ENCODE measurements at places on chromosomes 4 and X.

DNA sequence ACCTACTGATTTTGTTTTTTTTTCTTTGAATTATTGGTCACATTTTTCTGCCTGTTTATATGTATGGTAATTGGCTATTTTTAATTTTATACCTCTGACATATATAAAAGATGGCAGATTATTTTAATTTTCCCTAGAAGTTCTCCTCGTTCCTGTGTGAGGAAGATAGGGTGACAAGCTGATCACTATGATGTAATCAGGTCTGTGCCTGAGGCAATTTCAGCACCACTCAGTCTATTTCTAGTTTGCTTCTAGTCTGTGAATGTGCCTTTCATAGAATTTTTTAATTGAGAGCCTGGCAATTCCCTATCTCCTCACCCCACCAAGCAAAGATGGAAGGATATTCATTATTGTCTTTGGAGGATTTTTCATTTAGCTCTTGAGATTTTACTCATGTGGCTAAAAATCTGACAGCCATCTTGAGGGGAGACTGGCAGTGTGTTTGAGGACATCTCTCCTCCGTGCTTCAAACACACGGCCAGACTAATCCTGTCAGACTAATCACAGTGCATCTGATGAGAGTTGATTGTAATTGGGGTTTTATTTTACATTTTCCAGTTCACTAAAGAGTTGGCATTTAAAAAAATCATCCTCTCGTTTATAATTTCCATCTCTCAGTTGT lies 500.3 kb downstream of the TRIML1 start:
- DNase-seq = peak; percentile 9

DNA sequence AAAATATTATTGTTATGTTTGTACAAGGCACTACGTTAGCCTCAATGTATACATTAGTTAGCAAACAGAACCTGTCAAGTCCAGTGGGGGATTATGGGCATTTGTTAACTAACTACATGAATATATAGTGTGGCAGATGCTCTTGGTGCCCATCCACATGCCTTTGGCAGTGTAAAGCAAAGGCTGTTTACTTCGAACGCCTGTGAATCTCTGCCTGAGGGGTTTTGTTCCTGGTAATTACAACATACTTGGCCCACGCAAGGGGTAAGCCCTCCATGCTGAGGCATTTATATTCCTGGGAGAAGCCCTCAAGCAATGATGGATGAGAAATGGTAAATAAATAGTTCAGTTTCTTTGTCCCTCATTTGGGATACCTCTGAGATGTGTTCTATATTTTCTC lies 119.7 kb downstream of the IL1RAPL1 start:
- DNase-seq = no peak

- no peak for DNase-seq
Observed at GRCh38 chr4:153747406-153747955, 12.3 kb downstream of the RNF175 start.

DNA sequence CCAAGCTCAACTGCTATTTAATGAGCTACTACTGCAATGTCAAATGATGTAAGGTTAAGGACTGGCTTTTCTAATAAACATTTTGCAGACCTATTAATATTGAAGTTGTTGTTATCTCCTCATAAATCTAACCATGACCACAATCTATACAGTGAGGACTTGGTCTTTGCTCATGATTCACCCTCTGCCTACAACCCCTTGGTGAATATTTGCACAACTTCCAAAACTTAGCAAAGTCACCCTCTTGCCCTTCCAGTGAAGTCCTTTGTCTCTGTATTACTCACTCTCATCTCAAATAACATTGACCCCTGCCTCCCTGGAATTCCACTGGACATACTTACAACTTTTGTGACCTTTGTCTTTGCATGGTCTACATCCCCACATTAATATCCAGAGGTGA lies 204.5 kb downstream of the KCNIP4 start:
- DNase-seq = peak; percentile 22

- no peak for DNase-seq
Observed at GRCh38 chr4:123312951-123313592, 83.5 kb upstream of the SPRY1 start.

DNA sequence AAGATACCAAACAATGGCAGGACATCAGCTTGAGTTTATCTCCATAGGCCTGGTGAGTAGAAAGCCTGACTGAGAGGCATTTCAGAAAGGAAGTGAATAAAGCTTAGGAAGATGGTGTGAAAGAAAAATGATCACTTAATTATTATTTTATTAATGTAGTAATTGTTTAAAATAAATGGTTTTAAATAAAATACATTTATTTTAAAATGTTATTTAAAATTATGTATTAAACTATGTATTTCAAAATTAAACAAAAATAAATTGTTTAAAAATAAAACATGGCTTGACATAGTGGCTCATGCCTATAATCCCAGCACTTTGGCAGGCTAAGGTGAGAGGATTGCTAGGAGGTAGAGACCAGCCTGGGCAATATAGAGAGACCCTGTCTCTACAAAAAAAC lies 145.8 kb downstream of the IL15 start:
- no peak for DNase-seq

DNA sequence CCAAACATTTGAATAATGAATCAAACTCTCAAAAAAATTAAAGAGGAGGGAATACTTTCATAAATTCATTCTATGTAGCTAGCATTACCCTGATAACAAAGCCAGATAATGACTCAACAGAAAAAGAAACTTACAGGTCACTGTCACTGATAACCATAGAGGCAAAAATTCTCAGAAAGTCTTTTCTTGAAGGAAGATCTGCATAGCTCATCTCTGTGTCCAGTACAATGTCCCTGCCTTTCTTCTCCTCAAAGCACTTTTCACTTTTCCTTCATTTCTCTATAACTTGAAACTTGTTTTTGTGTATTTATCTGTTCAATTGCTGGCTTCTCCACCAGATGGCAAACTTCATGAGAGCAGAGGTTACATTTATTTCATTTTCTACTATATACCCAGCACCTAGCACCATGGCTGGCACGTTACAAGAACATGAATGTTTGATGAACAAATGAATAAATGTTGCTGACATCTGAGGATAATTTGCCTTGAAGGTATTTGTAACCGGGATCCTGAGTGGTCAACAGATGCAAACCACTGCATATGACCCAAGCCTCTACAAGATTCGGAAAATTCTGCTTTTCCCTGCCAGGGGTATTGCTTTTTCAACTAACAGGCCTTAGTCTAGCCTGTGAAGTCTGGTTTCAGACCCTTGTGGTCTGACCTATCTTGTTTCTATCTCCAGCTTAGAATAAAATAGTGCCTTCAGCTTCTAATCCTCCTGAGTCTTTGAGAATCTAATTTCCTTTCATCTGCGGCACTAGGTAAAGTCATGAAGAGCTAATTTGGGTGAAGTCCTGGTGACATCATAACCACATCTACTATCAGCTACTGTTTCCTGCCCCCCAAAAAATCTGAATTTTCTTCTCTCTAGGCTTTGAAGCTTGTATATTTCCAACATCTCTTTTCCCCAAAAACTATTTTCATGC lies 52.5 kb upstream of the ANTXR2 start:
- DNase-seq = peak; percentile 74

DNA sequence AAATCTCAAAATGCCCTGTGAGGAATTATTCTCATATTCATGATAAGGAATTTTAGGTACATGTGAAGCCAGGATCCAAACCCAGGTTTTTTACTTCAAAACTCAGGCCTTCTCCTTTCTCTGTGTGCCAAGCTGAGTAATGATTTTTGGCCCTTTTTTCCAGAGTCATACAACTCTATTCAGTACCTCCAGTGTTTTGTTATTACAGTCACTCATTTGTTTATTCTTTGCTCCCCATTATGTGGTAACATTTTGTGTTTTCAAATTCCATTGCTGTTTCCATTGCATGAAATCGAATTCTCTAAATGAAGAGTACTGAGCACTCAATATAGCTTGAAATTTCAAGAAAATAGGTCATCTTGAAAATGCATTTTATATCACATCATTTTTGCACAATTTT lies 315.4 kb downstream of the NR3C2 start:
- DNase-seq = no peak

- DNase-seq = no peak
Observed at GRCh38 chrX:55119271-55119670, 30.5 kb downstream of the PAGE2 start.

DNA sequence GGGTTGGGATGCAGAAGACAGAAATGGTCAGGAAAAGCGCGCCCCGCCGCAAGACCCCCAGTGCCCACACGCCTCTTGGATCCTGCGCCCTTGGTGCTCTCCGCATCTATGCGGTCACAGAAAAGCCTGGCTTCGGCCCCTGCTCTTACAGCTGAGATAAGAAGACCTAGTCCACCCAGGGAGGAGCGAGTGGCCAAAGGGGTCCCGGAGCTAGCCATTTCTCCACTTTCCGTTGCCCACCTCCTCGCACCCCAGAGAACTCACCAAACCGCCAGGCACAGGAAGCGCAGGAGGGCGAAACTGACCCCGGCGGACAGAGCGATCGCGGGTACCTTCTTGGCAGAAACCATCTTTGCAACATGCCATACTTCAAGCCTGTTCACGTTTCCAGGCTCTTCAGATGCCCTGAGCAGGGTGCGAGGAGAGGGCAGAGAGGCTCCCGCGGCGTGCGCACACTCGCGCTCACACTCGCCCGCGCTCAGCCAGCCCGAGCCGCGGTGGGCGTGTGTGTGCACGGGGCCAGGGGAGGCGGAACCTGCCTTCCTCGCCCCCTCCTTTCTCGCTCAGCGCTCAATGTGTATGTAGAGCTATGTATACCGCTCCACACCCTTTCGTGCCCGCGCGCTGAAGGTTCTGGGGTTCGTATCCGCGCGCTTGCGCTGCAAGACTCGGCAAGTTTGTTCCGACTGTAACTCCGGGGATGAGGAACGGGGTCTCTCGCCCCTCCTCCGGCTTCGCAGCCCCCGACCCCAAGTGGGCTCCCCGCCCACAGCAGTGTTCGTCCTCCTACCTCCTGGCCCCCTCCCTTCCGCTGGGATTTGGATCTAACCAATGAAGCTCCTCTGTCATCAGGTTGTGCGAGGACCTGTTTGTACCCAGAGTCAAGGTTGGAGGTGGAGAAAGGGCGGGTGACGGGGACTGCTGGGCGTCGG lies at the start of gene GABRA4:
TSS of gene GABRA4 (minus strand) at position 507 of the 932 bp plus-strand sequence. CDS start at position 350, 157 bp downstream.
- peak; percentile 6 for DNase-seq

DNA sequence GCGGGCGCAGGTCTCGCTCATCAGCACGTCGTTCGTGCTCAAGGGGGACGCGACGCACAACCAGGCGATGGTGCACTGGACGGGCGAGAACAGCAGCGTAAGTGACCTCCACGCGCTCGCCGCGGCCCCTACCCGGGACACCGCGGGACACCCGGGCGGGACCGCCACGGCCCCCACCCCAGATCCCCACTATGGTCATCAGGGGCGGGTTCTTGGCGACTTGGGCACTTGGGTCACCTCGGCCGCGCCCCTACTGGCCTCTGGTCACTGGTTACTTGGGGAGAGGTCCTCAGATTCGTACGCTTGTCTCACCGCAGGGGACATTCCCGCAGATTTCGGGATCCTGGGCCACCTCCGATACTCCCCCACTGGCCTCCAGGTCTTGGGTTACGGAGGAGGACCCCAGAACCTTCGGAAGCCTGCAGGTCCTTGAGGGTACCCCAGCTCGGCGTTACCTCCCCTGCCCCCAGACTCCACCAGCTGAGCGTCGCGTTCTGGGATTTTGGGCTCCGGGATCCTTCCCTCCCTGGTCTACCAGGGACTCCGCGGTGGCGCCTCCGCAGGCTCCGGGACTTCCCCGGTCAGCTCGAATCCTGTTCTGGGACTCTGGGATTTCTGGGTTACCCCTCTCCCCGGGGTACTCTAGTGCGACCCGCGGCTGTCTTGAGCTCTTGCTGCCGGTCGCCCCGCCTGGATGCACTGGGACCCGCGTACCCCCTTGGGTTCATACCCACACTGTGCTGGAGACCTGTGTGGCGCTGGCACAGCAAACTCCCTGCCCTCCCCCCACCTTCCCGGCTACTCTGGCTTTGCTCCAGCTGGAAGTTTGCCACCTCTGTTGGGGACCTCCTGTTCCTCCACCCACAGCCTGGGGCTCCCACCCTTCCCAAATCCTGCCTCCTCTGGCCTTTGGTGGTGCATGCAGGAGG lies 956 bp downstream of the SORCS2 start:
- no peak for DNase-seq

DNA sequence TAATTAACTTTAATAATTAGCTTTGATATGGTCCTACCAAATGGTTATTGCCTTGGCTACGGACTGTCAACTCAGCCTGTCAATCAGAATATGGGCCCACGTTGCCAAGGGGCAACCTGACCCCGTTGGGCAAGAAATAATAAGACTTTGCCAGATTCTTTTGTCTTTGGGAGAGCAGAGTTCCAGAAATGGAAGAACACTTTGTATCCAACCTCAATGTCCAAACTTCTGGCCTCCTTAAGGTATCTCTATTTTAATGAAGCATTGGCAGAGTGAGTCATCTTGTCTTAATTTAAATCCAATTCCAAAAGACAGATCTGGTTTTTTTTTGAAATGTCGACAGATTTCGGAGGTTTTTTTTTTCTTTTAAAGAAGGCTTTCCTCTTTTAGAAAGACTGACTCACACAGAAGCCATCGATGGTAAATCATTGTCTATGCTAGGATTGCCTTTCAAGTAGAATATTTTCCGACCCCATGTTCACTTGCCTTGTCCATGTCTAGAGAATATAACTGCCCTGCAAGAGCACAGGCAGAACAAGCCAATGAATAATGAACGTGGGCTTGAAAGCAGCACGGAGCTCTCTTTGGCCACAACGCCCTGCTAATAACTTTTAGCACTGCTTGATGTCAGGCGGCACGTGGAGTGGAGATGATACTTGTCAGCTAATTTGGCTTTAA lies 190.3 kb upstream of the GATB start:
- no peak for DNase-seq

DNA sequence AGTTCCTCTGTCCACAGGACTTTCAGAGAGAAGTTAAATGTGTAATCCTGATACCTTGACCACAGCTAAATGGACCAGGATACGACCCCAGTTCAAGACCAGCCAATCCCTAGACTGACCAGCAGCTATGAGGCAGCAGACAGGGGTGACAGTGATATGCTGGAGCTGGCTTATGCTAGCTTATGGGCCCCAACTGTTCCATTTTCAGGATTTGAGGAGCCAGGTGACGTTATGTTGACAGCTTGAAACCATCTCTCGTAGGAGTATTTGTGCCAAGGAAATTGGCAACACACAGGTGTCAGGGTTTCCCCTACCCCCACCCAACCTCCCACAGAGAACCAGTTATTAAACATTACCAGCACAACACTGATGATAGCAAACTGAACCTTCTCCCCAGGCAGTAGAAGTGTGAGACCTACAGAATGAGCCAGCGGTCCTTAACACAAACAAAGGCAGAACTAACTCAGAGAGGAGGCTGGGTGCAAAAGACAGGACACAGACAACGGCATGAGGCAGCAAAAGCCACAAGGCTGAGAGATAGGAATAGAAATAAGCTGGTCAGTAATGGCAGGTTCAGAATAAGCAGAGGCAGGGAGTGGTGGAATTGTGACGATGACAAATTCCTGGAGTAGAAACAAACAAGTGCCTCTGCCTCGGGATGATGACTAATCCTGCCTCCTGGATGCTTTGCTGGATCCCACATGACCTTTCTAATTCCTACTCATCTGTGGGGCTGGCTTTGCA lies 85.6 kb upstream of the CPEB2 start:
- DNase-seq = peak; percentile 89

DNA sequence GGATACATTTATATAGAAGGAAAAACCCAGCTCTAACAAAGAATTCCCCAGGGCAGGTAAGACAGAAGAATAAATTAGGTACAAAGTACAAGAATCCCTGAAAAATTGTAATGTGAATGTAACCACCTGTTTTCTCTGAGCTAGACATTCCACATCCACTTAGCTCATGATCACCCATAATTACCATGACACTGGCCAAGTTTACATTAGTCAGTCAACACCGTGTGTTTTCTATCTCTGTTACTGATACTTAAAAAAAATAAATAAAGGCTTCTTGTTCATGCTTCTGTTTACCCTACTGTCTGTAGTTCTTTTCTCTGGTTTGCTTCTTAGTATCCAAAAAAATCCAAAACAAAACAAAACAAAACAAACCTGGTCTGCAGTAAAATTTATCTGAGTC lies 66.0 kb downstream of the CBLL2 start:
- peak; percentile 34 for DNase-seq
